PC-3 (cell line): ENCODE measurements at places on chromosomes 7 and 10. TPM values are rescaled to one million over a fixed set of nuclear protein-coding genes. Genes with fewer than 3 reads are reported as not detected.

GRCh38 chr7:112869111-112869774 is 79.0 kb upstream of the TMEM168 start:
- peak; percentile 74 for DNase-seq
- H3K27me3 ChIP-seq: no peaks in the 10 kb centered on the region
- H3K27ac ChIP-seq: no peak overlapping the region
- no peaks in the 10 kb centered on the region for H3K4me1 ChIP-seq
- H3K4me3 ChIP-seq: no peak overlapping the region

DNA sequence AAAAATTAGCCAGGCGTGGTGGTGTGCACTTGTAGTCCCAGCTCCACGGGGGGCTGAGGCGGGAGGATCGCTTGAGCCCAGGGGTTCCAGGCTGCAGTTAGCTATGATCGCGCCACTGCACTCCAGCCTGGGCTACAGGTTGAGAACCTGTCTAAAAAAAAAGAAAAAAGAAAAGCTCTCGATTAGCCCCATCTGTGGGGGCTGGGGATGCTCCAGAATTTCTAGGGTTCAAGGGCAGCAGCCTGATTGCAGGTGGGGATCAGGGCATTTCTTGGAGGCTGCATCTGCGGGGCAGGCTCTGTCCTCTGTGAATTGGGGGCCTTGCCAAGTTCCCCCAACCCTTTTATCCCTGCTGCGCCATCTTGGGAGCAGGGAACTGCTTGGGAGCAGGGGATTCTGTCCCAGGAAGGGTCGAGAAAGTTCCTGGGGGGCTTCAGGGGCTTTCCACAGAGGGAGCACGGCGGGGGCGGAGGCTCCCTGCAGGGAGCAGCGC is 651 bp upstream of the ARPC1A start:
- H3K36me3 ChIP-seq: no peaks in the 10 kb centered on the region
- H3K4me1 ChIP-seq: peaks cover 30% of the 10 kb centered on the region
- no peak for DNase-seq
- H3K27me3 ChIP-seq: no peaks in the 10 kb centered on the region

- H3K27ac ChIP-seq: no peak overlapping the region
- no peak for DNase-seq
- no peaks in the 10 kb centered on the region for H3K36me3 ChIP-seq
These were observed 230.0 kb upstream of the HABP2 start for GRCh38 chr10:113322843-113323242.

DNA sequence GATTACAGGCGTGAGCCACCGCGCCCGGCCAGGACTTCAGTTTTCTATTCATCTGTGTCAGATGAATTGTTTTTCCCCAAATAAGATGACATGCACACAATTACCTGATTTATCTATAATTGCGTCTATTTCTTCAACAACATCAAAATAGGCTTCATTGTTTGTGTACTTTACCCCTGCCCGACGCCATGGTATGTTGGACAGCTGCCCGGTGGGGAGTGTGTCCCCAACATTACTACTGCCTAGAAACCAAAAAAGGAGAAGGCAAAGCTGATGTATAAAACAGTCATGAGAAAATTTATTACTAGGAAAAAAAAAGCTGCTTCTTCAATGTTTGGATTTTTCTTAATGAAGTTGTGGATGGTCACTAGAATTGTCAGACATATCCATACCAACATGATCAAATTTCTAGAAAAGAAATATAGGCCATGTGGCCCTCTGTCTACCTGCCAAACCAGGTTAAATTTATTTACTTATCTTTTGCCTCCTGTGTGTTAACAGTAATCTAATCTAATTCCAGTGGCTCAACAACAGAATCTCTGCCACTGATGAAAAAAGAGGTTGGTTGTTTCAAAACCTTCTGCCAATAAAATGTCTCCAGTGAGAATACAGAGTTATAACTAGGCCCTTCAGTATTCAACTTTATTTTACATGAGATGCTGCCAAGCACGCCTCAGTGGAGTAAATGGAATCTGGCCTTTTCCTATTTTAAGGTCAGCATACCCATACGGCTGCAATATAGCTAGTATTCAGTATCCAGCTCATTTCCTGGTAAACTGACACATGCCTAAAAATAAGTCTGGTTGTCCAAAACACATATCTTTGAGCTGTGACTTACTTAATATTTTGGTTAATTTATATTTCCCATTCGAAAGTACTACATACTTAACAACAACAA is 16.5 kb downstream of the AP3M1 start:
- H3K4me3 ChIP-seq: no peak overlapping the region
- H3K36me3 ChIP-seq: peaks cover 84% of the 10 kb centered on the region
- H3K27ac ChIP-seq: no peak overlapping the region
- H3K27me3 ChIP-seq: no peaks in the 10 kb centered on the region
- H3K4me1 ChIP-seq: no peaks in the 10 kb centered on the region
- DNase-seq: no peak

CRYGN gene
- total RNA-seq: 0.11 TPM in 1 of 2 replicates, not detected in the other

- peaks cover 8% of the 10 kb centered on the region for H3K4me1 ChIP-seq
- no peak overlapping the region for H3K4me3 ChIP-seq
- peaks cover 5% of the 10 kb centered on the region; the same call in 1 of the 2 replicates for H3K36me3 ChIP-seq
- no peak overlapping the region for H3K27ac ChIP-seq
- no peaks in the 10 kb centered on the region for H3K27me3 ChIP-seq
- no peak for DNase-seq
These were observed 46.3 kb upstream of the ZNF365 start for GRCh38 chr10:62327885-62328284.

ADAM22 gene
- 4.4 and 5.9 TPM in 2 replicates for total RNA-seq

DNA sequence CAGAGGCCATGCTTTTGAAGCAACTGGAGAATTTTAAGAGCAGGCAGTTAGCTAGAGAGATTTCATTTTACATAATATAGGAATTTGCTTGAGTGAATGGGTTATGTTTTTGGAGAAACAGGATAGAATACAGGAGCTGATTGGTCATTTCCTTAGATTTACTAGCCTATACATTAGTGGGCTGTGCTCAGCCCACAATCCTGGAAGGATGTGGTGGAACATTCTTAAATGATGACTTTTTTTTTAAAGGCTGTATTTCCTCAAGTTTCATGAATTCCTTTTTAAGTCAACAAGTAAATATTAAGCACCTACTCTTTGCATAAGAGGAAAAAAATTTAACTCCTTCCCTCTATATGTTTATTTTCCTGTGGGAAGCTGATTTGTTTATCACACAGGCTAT is 314.4 kb upstream of the BMPER start:
- peak overlapping the region; percentile 5; the same call in 1 of the 2 replicates for H3K4me3 ChIP-seq
- H3K36me3 ChIP-seq: no peaks in the 10 kb centered on the region
- H3K27me3 ChIP-seq: no peaks in the 10 kb centered on the region
- peaks cover 30% of the 10 kb centered on the region for H3K4me1 ChIP-seq
- DNase-seq: peak; percentile 93

DNA sequence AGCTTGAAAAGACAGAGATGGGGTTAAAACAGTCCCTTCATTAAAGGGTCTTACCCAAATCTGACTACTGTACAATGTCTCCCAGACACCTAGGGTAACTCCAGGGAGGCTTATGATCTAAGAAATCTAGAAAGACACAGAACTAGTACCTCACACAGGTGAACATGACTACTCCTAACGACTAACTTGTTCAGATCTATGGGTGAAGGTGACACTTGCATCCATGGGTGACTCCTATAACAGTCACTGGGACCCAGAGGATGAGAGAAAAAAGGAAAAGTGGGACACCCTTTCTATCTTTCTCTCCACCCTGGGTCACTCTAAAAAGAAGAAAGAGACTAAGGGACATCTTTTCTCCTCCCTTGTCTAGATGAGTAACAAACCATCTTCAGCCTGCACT is 19.2 kb downstream of the AKR1C8 start:
- DNase-seq: no peak
- H3K27ac ChIP-seq: no peak overlapping the region
- no peak overlapping the region for H3K4me3 ChIP-seq

GRCh38 chr10:62502995-62503613 is 128.9 kb downstream of the ZNF365 start:
- H3K27ac ChIP-seq: no peak overlapping the region
- H3K4me3 ChIP-seq: no peak overlapping the region
- H3K4me1 ChIP-seq: peaks cover 14% of the 10 kb centered on the region
- H3K27me3 ChIP-seq: peaks cover 4% of the 10 kb centered on the region; the same call in 1 of the 2 replicates
- peak; percentile 59 for DNase-seq

DNA sequence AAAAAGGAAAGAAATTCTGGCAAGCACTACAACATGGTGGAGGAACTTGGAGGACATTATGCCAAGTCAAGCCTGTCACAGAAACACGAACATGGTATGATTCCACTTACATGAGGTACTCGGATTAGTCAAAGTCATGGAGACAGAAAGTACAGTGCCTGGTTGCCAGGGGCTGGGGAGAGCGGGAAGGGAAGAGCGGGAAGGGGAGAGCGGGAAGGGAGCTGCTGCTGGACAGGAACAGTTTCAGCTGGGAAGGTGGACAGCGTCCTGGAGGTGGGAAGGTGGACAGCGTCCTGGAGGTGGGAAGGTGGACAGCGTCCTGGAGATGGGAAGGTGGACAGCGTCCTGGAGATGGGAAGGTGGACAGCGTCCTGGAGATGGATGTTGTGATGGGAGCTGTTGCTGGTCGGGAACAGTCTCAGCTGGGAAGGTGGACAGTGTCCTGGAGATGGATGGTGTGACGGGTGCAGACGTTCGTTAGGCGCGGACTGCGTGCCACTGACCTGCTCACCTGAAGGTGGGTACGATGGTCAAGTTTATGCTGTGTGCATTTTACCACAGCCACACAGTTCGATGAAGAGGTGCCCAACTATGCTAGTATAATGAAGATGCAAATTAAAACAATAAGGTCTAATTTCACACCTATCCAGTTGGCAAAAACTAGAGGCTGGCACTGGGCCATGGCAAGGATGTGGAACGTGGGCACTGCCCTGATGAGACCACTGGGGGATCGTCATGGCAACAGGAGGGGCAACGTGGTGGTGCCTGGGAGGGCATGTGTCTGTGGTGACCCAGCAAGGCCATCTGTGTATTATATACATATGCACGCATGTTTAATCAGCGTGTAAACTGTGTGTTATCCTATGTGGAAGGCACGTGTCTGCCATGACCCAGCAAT is 103.8 kb downstream of the NKX6-2 start:
- no peak overlapping the region for H3K4me3 ChIP-seq
- H3K4me1 ChIP-seq: peaks cover 32% of the 10 kb centered on the region
- no peak for DNase-seq
- H3K36me3 ChIP-seq: no peaks in the 10 kb centered on the region; the same call in 1 of the 2 replicates

DNA sequence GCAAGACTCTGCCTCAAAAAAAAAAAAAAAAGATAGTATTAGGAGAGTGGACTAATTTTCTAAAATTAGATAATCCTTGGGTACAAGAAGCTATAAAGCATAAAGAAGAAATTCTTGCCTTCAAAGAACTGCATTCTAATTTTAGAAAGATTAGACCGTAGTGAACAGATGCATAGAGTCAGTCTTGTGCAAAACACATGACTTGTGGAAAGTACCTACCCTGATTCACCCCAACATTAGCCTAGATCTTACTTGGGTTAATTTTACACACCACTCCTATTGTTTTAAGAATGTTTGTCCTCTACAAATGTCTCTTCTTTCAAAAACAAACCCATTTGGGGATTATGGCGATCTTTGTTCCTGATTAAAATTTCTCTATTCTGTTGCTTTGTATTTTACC is 38.9 kb upstream of the SP8 start:
- no peak for DNase-seq
- no peak overlapping the region for H3K27ac ChIP-seq
- no peak overlapping the region for H3K4me3 ChIP-seq

DNA sequence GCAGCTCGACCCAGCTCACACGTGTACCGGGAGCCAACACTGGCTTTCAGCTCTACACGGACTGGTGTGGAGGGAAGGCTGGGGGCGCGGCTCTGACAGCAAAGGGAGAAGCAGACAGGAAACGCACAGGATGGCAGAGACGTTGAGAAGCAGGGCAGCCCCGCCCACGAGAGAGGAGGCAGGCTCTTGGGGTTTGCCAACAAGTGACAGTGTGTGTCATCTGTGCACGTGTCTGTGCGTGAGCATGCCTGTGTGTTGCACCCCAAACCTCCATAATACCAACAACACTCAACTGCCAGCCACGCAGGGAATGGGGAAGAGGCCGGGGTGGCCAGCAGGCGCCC is 64.4 kb upstream of the PDGFA start:
- no peaks in the 10 kb centered on the region for H3K27me3 ChIP-seq
- no peak overlapping the region for H3K4me3 ChIP-seq
- no peak for DNase-seq
- H3K27ac ChIP-seq: no peak overlapping the region

ABCB1 gene
- total RNA-seq: not detected in 2 replicates

ZNF438 gene
- total RNA-seq: 0.98 and 2.4 TPM in 2 replicates

DNA sequence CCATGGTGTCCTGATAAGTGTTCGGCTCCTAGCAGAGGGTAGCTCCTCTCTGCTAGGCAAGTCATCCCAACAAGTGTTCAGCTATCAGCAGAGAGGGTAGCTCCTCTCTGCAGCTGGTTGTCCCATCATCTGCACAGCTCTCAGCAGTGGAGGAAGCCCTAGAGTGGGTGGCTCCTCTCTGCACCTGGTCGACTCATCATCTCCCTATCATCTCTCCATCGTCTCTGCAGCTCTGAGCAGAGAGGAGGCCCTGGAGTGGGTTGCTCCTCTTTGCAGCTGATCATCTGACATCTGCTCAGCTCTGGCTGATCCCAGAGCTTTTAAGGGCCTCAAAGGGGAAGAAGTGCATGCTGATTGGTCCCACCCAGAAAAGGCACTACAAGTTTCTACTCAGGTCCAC is 199.9 kb upstream of the KMT2E start:
- no peak for DNase-seq
- no peak overlapping the region for H3K4me3 ChIP-seq
- no peak overlapping the region for H3K27ac ChIP-seq
- no peaks in the 10 kb centered on the region for H3K4me1 ChIP-seq
- H3K27me3 ChIP-seq: peaks cover 32% of the 10 kb centered on the region; the same call in 1 of the 2 replicates
- H3K36me3 ChIP-seq: no peaks in the 10 kb centered on the region

IL15RA gene
- 4.4 and 5.9 TPM in 2 replicates for total RNA-seq

CTTNBP2 gene
- total RNA-seq: 1.0 and 1.1 TPM in 2 replicates

SLC39A12 gene
- total RNA-seq: not detected in 2 replicates

- H3K4me1 ChIP-seq: peaks cover 8% of the 10 kb centered on the region
- no peaks in the 10 kb centered on the region for H3K36me3 ChIP-seq
- H3K27ac ChIP-seq: no peak overlapping the region
- DNase-seq: no peak
These were observed 16.0 kb downstream of the TWIST1 start for GRCh38 chr7:19101472-19101871.

FBXL13 gene
- total RNA-seq: 1.1 TPM in 1 of 2 replicates, not detected in the other

DNA sequence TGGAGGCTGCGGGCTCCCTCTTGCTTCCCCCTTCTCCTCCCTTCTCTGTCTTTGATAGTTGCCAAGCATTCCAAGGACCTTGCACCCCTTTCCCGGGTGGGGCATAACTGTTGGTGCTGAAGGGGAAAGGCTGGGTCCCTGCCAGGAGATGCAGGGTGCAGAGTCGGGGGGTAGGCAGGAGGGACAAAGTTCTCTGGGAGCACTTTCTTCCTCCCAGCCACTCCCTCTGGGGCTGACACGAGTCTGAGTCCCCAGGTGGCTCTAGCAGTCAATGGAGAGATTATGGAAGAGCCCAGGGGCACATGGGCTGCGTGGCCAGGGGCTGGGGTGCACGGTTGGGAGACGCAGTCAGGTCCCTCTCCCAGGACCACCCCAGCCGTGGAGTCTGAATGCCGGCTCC is 2.1 kb downstream of the CLDN15 start:
- peaks cover 8% of the 10 kb centered on the region; the same call in 1 of the 2 replicates for H3K4me1 ChIP-seq
- no peak overlapping the region for H3K27ac ChIP-seq
- H3K27me3 ChIP-seq: no peaks in the 10 kb centered on the region
- H3K36me3 ChIP-seq: no peaks in the 10 kb centered on the region
- H3K4me3 ChIP-seq: no peak overlapping the region

- no peak for DNase-seq
- H3K27ac ChIP-seq: no peak overlapping the region
- no peaks in the 10 kb centered on the region for H3K36me3 ChIP-seq
- no peaks in the 10 kb centered on the region for H3K27me3 ChIP-seq
- H3K4me1 ChIP-seq: peaks cover 8% of the 10 kb centered on the region; the same call in 1 of the 2 replicates
These were observed 4.4 kb downstream of the LARP4B start for GRCh38 chr10:927131-927530.

EBLN1 gene
- total RNA-seq: not detected in 2 replicates

DYDC2 gene
- not detected in 2 replicates for total RNA-seq
